Ureter (tissue), 1 donor: ENCODE measurements at places on chromosomes 3 and 15. TPM values are rescaled to one million over a fixed set of nuclear protein-coding genes. Genes with fewer than 3 reads are reported as not detected.

The DISP2 gene
- total RNA-seq: 0.60 TPM

The SKOR1 gene
- 0.60 TPM for total RNA-seq

The ZNF385D gene
- 28.5 TPM for total RNA-seq

The BLM gene
- total RNA-seq: 3.7 TPM

The LMAN1L gene
- total RNA-seq: not detected

The ROPN1 gene
- not detected for total RNA-seq

The DLL4 gene
- total RNA-seq: 15.2 TPM

The TNNC1 gene
- total RNA-seq: 9.4 TPM

The VIPR1 gene
- 72.7 TPM for total RNA-seq

The PAQR9 gene
- total RNA-seq: not detected

The ULK4 gene
- 18.4 TPM for total RNA-seq

The C3orf80 gene
- total RNA-seq: 2.2 TPM

The CLDN16 gene
- 1.1 TPM for total RNA-seq

- DNase-seq: no peak
Observed at GRCh38 chr15:39621210-39621609, 40.3 kb downstream of the THBS1 start.

GRCh38 chr3:14768182-14768790 is 50.5 kb upstream of the FGD5 start:
- DNase-seq: peak; percentile 37

DNA sequence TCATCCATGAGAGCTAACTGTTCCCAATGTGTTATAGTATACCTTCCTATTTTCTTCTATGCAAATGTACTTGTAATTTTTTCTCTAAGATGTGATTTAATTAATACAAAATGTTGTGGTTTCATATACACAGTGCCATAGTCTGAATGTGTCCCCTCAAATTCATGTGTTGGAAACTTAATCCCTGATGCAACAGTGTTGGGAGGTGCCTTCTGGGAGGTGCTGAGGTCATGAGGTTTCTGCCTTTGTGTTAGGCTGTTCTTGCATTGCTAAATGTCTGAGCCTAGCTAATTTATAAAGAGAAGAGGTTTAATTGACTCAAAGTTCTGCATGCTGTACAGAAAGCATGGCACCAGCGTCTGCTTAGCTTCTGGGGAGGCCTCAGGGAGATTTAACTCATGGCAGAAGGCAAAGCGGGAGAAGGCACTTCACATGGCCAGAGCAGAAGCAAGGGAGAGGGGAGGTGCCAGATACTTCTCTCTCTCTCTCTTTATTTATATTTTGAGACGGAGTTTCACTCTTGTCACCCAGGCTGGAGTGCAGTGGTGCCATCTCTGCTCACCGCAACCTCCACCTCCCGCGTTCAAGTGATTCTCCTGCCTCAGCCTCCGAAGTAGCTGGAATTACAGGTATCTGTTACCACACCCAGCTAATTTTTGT is 34.7 kb upstream of the BNIP2 start:
- DNase-seq: no peak

GRCh38 chr3:106029954-106030626 is 161.3 kb upstream of the CBLB start:
- DNase-seq: no peak

- DNase-seq: no peak
Observed at GRCh38 chr3:37905346-37905745, 43.7 kb downstream of the CTDSPL start.

DNA sequence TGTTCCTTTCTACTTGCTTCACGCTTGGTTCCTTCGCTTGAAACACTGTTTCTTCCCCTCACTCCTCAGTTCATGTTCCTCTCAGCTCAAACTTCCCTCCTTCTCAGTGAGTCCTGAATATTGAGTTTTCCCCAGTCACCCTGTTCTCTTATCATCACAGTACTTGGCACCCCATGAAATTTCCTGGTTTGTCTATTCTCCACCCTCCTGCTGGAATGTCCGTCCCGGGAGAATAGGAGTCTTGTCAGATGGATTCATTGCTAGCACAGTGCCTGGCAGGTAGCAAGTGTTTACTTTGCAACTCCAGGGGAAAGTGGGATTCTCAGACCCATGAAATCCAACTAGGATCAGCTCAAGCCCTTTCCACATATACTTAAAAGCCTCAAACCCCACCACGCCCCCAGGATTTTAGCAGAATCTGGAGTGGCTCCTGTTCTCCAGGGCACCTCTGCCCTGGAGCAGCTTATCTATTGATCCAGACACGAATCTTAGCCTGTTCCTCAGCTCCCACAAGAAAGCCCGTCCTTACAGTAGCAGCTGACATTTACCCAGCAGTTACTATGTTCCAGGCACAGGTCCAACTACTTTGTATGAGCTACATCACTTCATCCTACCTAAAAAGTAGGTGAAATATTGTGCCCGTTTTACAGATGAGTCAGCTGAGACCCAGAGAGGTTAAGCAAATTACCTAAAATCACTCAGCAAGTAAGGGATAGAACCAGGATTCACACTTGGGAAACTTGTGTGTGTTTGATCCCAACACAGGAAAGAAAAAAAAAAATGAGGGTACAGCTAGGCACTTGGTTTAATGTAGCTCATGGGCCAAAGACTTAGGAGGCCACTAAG is 36.8 kb upstream of the MAP3K13 start:
- no peak for DNase-seq

DNA sequence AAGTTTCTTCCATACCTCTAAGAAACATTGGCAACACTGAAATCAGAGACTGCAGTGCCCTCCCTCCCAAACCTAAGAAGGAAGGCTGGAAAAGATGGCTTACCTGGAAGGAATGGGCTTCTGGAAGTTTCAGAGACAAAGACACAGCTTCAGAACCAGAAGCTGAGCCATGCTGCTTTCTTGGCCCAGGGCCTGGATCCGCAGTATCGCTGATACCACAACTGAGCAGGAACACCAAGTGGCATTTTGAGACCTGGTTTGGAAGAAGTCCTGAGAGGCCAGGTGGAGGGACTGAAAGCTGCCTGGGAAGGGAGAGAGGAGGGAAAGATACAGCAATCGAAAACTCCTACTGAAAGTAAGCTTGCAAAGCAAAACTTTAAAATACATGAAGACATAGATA is 19.8 kb downstream of the GPR160 start:
- peak; percentile 14 for DNase-seq

GRCh38 chr15:62727501-62727900 is 315.0 kb upstream of the TPM1 start:
- no peak for DNase-seq

DNA sequence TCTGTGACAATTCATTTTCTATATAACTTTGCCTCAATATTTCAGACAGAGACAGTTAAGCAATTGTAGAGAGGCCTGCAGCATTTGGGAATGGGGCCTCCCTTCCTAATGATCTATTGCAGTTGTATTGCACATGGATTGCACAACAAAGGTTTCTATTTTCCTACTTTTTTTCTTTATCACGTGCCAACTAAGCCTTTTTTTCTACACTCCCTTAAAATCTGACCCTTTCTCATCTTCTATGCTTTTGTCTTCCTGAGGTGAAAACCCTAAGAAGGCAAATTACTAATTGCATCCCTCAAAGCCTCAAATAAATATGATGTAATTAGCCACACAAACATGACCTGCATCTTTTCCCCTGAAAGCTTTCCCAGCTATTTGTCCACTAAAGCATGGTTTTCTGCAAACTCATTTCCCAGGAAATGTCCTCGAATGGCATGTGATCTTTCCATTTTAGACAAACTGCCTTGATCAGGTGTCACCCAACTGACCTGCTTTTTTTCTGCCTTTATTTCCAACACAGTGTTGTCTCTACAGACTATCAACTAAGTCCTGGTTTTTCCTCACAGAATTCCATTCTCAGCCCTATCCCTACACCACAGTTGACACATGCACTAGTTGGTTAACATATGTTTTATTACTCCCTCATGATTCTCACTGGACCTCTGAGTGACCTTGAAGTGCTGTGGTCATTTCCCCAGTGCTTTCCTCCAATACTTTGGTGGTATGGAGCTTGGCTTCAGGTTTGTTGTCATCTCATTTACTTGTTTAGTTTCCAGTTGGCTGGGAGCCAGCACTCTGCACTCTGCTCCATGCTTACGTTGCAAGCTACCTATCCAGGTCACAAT is 31.9 kb upstream of the TSC22D2 start:
- DNase-seq: no peak

GRCh38 chr3:125647318-125648014 is 52.2 kb upstream of the OSBPL11 start:
- peak; percentile 86 for DNase-seq

DNA sequence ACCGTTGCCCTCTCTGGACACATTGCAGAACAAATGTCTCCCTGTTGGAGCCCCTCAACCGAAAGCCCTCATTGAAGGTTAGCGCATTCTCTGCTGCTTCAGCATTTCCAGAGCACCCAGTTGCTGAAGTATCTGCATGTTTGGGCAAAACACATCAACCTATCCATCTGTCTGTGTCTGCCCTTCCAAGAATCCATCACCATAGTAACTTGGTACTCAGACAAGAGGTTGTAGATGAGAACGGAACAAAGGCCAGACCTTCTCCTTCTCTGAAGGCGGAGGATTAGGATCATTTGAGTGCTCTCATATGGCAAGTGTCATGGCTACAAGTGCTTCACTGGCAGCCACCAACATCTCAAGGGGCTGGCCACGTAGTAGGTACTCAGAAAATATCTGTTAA is 23.1 kb upstream of the RHO start:
- no peak for DNase-seq

GRCh38 chr3:123791898-123792297 is 92.2 kb downstream of the MYLK start:
- no peak for DNase-seq

DNA sequence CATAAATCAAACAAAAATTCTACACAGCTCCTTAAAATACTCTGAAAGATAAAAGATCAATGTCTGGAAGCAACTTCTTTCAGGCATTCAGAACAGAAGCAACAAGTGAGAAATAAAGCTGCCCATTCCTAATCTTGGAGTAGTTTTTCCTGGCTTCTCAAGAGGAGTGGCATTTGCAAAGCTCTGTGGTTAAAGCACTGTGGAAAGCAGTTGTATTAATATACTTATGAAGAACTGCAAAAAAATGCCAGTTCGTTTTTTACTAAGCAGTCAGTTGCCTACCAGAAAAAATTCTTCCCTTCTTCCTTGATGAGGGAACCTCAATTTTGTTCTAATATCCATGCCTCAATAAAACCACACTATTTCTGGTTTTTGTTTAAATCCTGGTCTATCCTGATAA is 197.8 kb downstream of the TNIK start:
- no peak for DNase-seq

- DNase-seq: peak; percentile 80
Observed at GRCh38 chr3:49903451-49904424, at the start of gene MST1R. TSS of gene MST1R (minus strand) at chr3:49903873. CDS start at chr3:49903609, 264 bp downstream.

DNA sequence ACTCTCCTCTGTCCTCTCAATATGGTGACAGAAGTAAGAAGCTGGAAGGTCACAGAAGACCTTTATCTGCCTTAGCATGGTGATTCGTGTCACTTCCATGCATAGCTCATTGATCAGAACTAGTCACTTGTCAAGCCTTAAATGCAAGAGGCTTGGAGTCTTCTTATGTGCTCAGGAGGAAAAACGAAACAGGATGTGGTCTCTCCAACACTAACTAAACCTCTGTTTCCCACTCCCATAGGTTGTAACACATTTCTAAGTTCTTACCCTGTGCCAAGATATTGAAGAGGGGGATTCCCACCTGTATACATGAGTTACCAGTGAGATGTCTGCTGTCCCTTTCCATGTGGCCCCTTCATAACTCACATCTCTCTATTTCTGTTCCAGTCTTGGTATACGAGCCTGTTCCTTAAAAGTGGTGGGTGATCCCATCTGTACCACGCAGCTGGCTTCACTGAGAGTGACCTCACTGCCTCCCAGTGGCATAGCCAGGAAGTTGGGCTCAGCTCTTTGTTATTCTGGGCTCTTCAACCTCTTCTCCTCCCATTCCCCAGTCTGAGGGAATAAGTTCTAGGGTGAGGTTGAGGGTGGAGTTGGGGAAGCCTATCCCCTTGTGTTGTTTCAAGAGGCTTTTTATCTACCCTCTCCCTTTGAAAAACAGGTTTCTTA is 203.2 kb upstream of the PPP2R3A start:
- DNase-seq: no peak

DNA sequence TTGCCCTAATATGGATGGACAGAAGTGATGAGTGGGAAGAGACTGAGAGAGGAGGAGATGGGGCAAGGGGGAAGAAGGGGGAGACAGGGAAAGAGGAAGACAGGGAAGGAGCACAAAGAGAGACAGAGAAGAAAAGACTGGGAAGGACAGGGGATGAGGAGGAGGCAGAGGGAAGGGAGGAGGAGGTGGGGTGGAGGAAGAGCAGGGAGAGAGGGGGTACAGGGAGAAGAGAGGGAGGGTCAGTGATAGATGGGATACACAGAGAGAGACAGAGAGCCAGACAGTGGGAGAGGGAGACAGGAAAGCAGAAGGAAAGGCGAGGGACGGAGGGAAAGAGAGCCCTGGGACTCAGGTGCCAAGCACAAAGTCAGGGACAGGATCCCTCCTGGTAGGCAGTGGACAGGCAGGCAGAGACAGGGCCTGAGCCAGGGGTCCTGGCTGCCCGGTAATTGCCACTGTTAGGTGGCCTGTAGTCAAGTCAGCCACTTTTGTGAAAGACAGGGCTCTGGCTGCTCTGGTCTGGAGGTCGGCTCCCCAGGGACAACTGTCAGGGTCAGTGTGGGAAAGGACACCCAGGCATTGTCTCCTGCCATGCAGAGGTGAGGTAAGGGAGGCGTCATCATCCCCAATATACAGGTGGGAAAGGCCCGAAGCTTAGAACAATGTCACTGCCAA is 9.8 kb downstream of the VILL start:
- DNase-seq: no peak

- DNase-seq: no peak
Observed at GRCh38 chr3:152388631-152389030, 119.9 kb downstream of the MBNL1 start.

DNA sequence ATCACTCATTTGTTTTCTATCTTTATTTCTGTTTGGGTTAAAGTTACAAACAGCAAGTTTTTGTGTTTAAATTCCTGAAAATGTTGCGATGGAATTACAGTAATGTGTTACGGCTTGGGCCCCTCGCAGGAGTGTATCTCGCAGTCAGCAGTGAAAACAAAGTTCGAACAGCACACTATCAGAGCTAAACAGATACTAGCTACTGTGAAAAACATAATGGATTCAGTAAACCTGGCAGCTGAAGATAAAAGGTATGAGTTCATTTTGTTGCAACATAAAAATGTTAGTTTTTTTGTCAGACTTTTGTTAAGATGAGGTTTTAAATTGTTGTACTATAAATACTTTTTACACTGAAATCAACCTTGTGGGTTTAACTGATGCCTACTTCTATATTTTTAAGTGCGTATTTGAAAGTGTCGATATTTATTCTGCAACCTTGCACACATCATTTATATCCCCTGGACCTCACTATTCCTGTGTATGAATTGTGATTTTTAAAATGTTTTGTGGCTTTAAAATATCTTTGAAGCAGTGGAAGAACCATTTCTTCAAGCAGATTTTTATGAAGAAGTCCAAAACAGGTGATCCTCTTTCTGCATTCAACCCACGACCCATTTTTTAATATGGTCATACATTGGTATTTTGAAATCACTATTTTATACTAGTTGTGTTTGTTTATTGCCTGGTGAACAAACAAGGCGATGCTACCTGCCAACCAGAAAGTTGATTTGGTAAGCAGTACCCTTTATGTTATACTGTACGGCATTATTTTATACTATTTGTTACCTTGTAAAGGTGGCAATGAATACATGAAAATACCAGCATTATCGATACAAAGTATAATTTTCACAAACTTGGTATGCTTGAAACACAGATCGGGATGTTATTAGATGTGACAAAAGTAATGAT is 27.8 kb downstream of the MFN1 start:
- no peak for DNase-seq
